ENCODE measurements at places on chromosomes 1 and 21.

DNA sequence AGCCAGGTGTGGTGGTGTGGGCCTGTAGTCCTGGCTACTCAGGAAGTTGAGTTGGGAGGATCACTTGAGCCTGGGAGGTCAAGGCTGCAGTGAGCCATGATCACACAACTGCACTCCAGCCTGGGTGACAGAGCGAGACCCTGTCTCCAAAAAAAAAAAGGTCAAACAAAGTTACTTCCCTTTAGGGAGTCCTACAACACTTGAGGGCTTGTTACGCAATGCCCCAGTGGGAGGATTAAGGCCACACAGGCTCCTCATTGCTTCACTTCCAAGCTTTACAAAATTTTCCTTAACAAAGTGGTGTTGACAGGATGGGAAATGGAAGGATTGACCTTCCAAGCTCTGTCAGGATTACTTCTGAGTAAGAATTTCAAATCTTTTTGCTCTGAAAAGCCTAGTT lies 6.2 kb upstream of the EXTL1 start:
- DNase-seq = no peak

- no peak for DNase-seq
Observed at GRCh38 chr1:210377731-210378333, 49.1 kb downstream of the HHAT start.

DNA sequence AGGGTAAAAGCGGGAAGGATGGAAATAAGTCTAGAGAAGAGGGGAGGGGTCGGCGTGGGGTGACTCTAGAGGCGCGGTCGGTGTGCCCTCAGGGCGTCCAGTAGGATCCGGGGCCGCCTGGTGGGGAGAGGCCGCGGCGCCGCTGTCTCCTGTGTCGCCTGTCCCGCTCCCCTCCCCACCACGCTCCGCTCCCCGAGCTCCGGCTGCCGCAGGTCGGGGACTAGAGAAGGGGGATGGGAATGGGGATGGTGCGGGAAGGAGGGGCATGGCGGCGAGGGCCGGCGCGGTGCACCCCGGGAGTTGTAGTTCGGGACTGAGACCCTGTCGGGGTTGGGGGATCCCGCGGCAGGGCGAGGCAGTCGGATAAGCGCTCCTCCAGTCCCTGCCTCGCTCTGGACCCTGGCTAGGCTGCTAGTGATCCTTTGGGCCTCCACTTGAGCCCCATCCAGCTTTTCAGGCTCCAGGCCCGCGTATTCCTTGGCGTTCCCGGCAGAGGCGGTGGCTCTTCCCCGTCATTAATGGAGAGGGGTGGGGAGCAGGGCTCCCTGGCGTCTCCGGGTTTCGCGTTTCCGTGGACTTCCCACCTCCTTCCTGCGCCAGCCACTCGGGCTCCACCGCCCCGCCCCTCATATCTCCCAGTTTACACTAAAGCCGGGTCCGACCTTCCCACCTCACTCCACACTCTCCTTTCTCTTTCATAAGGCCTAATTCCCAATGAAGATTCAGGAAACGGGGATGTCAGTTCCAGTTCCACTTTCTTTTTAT lies at the start of gene ENTREP3:
TSS of gene ENTREP3 (minus strand) at position 241 of the 765 bp plus-strand sequence. CDS start 606 bp downstream, outside the sequence.
- DNase-seq = peak; percentile 90

GRCh38 chr21:45613396-45613795 lies 30.1 kb upstream of the PCBP3 start:
- no peak for DNase-seq

GRCh38 chr1:118190561-118190960 lies 5.5 kb upstream of the SPAG17 start:
- DNase-seq = no peak

GRCh38 chr1:215767761-215768160 lies 200.7 kb downstream of the KCTD3 start:
- no peak for DNase-seq

DNA sequence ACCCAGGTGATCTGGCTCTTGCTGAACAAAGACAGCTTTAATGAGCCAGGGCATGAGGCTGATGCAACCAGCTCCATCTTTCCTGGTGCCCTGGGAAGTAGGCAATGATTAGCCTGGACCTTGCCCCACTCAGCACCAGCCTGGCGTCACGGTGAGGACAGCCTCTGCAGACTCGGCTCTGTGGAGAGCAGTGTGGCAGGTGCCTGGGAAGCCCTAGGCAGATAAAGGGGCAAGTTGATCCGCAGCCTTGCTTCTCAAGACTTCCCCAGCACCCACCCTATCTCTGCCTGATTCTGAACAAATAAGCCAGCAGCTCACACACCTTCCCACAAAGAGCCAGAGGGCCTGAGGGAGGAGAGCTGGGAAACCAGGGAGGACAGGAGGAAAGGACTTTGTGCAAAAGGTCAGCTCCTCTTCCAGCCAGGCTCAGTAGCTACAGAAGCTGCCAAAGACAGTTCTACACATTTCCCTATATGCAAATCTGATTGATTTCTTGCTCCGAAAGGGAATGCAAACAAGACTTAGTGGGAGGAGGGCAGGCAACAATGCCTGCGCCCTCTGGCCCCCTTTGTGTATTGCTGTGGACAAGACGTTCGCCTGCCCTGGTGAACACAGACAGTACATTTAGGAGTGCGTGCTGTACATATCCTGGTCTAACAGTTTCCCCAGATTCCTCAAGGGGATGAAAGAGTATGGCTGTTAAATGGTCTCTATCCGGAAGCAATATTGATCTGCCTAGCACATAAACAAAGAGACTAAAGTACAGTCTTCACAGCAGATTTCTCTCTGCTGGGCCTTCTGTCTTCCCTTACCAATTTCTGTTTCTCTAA lies 63.8 kb downstream of the BCAR3 start:
- DNase-seq = no peak

- DNase-seq = peak; percentile 7
Observed at GRCh38 chr1:220451532-220451931, 76.4 kb upstream of the MARK1 start.

DNA sequence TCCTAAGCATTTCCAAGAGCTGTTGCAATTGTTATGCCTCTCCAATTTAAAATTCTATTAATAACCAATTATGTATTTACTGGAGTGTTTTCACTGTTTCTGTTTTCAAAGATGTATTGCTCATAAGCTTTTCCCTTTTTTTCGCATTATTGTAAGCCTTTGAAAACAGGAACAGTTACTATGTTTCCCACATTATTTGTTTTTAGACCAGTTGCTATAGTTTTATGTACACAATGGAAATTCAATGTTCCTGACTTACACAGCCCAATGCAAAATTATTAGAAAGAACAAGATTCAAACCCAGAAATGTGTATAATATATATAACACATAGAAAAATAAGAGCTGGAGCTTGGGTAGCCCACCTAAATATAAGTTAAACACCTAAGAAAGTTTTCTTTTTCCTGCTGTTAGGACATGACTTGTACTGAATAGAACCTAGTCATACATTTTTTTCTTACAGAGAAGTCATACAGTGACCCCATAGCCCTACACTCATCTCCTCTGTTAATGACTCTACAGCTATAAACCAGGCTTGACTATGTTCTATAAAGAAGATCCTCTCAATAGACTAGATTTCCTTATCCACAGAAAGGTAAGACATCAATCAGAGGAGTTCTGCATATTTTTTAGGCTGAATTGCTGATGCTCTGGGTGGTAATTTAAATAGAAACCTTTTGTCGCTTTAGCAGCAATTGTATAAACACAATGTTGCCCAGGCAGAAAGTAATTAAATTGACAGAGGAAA lies 299.6 kb downstream of the USH2A start:
- no peak for DNase-seq

GRCh38 chr1:60102267-60103061 lies 28.9 kb upstream of the C1orf87 start:
- DNase-seq = no peak

GRCh38 chr1:213186168-213186567 lies 135.1 kb downstream of the RPS6KC1 start:
- DNase-seq = peak; percentile 4
